ENCODE measurements at places on chromosomes 6 and 20.
A peak's percentile ranks its signal among the peaks of the same experiment; 100 is the strongest.

DNA sequence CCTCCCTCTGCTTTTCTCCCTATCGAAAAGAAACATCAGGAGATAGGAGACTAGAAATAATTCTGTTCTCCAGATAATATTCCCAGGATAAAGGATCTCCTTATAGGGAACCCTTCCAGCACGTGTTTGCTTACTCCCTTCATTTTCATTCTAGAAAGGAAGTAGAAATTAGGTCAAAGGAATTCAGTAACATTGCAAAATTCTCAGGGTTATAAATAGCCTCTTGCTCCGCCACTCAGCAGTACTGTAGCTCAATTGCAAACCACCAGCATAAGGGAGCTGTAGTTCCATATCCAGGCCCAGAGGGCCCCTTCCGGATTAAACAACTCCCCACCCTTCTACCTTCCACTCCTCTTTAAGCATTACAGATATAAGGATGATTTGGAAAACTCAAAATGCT, 6.2 kb downstream of the ELMO2 start:
- no peak for DNase-seq

DNA sequence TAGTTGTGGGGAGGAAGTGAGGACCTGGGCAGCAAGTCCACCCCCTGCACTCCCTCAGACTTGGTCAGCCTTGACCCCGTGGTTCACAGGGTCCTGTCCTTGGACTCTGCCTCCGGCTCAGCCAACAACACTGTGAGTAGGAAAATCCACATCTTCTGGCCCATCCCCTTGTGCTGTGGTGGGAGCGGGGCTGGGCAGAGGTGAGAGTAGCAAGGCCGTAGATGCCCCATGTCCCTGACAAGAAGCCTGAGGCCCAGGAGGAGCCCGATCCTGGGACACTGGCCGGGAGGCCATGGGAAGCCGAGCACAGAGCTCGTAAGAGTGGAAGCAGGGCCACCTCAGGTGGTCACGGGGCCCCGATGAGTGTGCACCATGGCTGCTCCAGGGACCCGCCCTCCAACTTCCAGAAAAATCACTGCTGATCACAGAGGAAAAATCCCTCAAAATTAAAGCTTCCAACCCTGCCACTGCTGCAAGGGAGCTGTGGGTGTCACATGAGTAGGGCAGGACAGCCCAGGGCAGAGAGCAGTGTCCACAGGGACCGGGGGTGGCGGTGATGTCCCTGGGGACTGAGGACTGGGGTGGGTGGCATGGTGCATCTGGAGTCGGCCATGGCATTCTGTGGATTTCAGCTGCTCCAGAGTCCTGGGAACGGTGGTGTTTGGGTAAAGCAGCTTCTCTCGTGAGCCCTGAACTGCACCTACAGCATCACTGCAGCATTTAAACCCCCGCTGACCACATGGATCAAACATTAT, 189.4 kb downstream of the DLL1 start:
- no peak for DNase-seq

- DNase-seq, result no peak
Measured at GRCh38 chr6:41367700-41368099, 32.3 kb downstream of the NCR2 start.

GRCh38 chr20:20019123-20019522, 2.0 kb downstream of the NAA20 start:
- no peak for DNase-seq

- no peak for DNase-seq
Measured at GRCh38 chr6:42522942-42523814, 40.7 kb upstream of the UBR2 start.

GRCh38 chr20:12699374-12700228, 309.2 kb upstream of the SPTLC3 start:
- DNase-seq, result no peak

GRCh38 chr6:53916804-53917463, 122.1 kb downstream of the LRRC1 start:
- no peak for DNase-seq

GRCh38 chr20:33280000-33280680, 2.9 kb upstream of the BPIFB1 start:
- DNase-seq, result no peak

GRCh38 chr6:141107591-141108160, 1025.0 kb upstream of the GJE1 start:
- no peak for DNase-seq

DNA sequence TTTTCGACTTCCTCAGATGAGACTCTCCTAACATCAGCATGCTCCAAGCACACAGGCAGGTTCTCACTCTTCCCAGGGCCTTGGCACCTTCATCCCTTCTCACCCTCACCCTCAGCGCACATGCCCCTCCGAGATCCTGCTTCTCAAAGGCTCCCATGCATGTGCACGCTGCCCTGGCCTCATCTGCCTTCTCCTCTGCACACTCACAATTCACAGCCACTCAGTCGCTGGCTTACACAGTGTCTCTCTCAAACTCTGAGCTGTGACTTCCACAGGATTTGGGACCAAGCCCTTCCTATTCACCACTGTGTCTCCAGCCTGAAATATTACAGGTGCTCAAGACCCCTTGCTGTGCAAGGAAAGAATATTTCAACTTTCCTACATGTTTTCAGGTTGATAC, 30.3 kb downstream of the WDR27 start:
- DNase-seq, result no peak

DNA sequence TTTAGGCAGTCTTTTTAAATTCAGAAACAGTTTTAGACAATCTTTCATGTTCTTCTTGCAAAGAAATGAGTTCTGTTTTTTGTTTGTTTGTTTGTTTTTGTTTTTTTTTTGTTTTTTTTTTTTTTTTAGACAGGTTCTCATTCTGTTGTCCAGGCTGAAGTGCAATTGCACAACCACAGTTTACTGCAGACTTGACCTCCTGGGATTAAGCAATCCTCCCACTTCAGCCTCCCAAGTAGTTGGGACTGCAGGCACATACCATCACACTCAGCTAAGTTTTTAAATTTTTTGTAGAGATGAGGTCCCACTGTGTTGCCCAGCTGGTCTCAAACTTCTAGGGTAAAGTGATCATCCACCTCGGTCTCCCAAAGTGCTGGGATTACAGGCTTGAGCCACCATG, 96.2 kb downstream of the OTOR start:
- DNase-seq, result no peak

DNA sequence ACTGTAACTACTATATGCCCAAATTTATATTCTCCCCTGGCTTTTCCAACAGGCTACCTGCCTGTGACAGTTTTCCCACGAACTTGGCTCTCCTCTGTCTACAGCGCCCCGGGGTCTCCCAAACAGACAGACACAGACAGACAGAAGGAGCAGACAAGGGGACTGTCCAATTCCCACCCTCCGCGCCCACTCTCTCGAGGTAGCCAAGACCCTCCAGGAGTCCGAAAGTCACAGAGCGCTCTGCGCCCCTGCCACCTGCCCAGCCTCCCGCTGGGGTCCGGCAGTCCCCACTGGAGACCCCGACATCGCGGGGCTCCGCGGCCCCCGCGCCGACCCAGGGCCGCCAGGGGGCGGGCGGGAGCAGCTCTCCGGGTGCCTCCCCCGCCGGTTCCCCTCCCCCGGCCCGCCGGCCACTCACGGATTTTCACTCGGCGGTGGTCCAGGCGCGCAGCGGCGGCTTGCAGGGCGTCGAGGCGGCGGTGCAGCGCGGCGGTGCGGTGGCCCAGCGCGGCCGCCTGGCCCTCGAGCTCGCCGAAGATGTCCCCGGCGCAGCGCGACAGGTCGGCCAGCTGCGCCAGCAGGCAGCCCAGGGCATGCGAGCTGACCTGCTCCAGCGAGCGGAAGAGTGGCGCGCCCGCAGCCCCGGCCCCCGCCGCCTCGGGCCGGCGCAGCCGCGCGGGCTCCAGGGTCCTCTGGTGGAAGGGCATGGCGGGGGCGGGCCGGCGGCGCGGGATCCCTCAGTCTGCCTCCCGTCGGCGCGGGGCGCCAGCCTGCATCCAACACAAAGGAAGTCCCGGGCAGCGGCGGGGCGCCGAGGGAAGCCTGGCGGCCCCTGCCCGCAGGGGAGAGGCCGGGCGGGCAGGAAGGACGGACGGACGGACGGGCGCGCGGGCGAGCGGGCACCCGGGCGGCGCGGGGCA, 81.3 kb upstream of the CCDC28A start:
- no peak for DNase-seq

- DNase-seq, result no peak
Measured at GRCh38 chr6:28137505-28137981, 4.1 kb upstream of the ZKSCAN8 start.

GRCh38 chr6:43009124-43009523, 4.6 kb downstream of the MEA1 start:
- DNase-seq, result no peak

DNA sequence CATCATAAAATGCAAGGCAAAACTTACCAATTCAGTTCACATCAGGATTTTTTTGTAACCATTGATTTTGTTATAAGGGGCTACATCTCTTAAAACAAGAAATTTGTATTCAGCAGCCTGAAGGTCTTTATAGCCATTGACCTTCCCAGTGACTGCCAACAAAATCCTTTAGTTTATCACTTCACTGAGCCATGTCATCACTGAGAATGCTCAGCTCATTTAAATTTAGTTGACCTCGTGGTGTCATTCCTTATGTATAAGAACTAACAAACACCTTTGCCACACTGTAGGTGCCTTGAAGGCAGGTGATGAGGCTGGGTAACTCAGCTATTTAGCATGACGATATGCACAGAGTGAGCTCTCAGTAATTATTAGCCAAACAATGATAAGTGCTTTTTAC, 77.7 kb downstream of the GRM1 start:
- no peak for DNase-seq

DNA sequence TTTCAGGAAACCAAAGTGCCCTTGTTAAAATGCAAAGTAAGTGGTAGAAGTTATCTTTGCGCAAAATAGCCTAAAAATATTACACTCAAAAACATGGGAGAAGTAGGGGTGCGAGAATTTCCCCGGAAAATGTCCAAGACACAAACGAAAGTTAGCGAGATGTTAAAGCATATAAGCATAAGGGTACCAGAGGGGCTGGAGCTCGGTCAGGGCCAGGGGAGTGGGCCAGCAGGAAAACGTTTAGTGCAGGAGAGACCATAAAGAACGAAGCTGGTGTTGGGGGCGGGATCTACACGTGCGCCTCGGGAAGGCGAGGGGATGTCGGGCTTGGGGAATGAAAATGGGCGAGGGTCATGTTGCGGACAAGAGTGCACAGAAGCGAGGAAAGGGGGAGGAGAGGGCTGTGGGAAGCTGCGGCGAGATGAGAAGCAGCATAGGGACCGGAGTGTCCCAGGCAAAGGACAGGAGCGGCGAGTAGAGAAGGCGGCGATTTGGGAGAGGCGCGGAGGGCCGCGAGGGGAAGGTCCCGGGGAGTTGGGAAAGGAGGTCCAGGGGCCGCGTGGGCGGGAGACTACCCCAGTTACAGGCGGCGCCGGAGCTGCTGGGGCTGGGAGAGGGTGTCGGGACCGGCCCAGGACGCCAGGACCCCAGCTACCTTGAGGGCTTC, 600 bp downstream of the XPO5 start:
- DNase-seq, result no peak

DNA sequence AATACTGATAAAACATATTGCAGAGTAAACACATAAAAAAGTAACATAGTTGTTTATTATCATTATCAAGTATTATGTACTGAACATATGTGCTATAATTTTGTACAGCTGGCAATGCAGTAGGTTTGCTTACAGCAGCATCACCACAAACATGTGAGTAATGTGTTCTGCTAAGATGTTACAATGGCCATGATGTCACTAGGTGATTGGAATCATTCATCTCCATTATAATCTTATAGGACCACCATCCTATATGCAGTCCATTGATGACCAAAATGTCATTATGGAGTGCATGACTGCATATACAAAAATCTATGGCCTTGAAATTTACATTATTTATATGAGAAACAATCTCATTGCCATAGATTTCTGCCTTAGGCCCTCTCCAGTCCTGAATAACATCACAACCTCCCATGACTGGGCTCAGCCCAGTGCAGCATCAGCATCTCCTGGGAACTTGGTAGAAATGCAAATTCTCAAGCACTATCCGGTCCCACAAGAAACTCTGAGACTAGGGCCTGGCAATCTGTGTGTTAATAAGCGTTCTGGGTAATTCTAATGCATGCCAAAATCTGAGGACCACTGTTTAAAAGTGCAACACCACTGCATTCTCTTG, 352.0 kb upstream of the MARCKS start:
- no peak for DNase-seq

GRCh38 chr6:51137777-51138176, 319.1 kb downstream of the TFAP2B start:
- DNase-seq, result no peak

GRCh38 chr6:161010418-161010817, 18.8 kb downstream of the MAP3K4 start:
- no peak for DNase-seq

DNA sequence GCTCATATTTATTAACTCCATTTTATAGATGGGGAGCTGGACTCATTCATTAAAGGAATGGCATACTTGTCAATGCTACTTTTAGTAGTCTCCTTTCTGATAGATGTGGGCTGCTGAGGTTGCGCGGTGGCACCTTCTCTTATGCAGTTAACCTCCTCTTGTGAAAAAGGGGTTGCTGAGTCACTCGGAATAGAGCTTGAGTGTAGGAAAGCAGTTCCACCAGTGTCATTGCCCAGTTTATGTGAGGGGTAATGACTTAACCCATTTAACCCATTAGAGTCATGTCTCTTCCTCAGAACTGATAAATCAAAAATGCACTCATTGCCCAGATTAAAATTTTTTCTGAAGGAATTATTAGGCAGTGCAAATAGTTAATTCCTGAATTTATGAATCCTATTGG, 6.3 kb downstream of the MAPK14 start:
- DNase-seq, result peak; percentile 23

DNA sequence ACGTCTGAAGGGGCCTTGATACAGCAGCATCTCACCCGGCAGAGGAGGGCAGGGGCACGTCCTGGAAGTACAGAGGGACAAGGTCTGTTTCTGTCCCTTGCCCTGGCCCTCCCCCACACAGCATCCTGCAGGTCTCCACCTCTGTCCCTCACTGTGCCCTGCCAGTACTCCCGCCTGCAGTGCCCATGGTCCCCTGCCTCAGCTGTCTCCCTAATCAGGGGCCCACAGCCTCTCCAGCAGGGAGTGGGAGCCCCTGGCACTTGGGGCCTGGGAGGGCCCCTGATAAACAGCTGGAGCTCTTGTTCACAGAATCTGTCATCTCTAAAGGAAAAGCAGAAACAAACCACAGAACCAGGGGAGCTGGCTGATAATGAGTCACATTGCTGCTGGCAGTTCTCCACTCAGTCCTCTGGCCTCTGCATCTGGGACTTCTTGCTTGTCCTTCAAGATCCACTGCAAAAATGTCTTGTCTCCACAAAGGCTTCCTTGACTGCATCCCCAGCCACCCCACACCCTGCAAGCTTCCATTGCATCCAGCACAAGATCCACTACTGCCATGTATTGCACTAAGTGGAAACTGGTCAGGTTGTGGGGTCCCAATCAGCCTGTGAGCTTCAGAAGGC, 33.2 kb upstream of the TAF8 start:
- no peak for DNase-seq

- no peak for DNase-seq
Measured at GRCh38 chr6:14517516-14518105, 400.0 kb downstream of the CD83 start.

DNA sequence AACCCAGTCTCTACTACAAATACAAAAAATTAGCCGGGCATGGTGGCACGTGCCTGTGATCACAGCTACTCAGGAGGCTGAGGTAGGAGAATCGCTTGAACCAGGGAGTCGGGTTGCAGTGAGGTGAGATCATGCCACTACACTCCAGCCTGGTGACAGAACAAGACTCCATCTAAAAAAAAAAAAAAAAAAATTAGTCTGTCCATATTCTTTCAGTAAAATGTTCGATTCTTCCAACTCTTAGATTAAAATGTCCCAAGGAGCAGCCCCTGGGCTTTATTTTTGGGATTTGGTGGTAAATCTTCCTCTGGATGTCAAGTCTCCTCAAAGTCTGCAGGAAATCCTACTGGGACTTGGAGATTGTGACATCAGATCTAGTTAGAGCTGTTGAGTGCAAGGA, 101.0 kb upstream of the EEF1E1 start:
- no peak for DNase-seq
